HFF-Myc (cell line): ENCODE measurements at places on chromosomes 7 and 10.

DNA sequence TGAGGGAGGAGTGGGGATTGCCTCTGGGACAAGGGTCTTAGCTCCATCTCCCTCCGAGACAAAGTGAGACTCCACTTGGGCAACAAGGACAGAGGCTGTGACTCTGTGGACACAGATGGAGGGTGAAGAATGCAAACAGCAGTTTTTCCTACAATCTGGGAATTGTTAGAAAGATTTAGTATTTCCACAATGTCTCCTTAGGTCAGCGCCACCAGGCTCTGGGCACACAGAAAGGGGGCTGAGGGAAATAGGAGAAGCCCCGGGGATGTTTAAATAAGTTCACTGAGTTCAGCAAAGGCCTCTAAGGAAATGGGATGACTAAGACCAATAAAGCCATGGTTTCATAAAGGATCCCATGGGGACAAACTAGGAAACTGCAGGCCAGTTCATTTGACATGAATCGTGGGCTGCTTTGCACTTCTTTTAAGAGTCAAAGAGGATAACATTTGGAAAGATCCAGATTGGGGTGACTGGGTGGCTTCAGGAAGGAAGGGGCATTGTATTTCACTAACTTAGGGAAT is 219.8 kb upstream of the GLI3 start:
- no peak for DNase-seq

GRCh38 chr7:114081606-114082425 is 163.0 kb upstream of the PPP1R3A start:
- peak; percentile 29 for DNase-seq

GRCh38 chr10:112434988-112435619 is 11.6 kb downstream of the ZDHHC6 start:
- peak; percentile 9 for DNase-seq

GRCh38 chr10:97781618-97782331 is 10.0 kb upstream of the SFRP5 start:
- no peak for DNase-seq

DNA sequence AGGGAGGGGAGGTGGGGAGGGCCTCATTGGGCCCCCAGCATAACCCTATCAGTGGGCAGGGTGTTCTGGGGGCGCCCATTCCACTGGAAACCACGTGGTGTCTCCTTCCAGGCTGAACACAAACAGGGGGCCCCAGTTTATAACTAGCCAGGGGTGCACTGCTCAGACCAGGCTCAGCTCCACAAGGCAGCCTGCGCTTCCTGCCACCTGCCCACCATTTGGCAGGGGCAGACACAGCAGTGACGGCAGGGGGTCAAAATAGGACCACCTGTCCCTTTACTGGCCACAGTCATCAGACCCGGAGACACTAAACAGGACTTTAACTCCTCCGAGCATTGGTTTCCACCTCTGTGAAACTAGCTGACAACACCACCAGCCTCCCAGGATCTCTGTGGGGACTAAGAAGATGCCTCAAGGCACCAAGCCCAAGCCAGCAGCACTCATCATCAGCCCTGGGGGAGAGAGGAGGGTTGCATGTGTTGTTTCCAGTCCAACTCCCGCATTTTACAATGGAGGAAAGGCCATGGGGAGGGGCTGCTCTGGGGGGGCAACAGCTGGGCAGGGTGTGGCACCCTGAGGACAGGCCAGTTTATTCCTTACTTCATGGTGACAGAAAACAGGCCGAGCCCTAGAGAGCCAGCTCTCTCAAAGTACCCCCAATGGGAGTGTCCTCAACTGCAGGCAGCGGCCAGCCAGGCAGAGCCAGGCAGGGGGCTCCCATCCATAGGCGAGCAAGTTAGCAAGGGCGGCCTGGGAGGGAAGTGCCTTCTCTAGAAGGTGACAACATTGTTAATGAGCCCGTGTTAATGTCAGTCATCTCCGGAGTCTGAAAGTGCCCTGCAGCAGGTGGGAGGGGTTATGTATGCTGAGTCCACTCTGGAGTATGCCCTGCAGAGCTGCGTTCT is 127.6 kb downstream of the TNS3 start:
- no peak for DNase-seq

DNA sequence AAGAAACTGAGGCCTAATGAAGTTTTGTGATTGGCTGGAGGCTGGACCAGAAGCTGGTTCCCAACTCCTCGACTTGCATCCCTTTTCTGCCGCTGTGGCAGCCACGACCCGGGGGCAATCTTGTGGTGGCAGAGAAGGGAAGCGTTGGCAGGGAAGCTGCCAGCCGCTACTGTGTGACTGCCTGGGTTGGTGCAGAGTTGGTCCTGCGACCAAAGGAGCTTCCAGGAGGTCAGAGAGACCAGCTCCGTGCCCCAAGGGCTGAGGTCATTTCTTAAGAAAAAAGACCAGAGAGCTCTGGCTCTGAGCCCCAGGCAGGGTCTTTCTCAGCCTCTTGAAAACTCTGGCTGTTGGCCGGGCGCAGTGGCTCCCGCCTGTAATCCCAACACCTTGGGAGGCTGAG is 47.2 kb downstream of the PRF1 start:
- no peak for DNase-seq

- no peak for DNase-seq
Measured at GRCh38 chr7:157654350-157654749, 317.5 kb downstream of the DNAJB6 start.

DNA sequence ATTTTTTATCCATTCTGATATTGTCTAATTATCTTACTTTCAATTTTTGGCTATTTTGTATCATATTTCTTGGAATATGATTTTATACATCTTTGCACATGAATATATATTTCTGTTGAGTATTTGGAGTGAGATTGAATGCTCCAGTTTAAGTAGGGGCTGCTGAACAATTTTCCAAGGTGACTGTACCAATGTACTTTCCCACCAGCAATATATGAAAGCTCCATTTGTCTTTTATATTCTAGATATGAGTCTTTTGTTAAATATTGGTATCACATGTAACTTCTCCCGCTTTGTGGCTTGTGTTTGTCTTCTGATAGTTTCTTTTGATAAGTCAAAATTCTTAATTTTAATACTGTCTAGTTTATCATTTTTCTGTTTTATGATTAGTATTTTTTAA is 144.6 kb upstream of the MDFIC start:
- no peak for DNase-seq

DNA sequence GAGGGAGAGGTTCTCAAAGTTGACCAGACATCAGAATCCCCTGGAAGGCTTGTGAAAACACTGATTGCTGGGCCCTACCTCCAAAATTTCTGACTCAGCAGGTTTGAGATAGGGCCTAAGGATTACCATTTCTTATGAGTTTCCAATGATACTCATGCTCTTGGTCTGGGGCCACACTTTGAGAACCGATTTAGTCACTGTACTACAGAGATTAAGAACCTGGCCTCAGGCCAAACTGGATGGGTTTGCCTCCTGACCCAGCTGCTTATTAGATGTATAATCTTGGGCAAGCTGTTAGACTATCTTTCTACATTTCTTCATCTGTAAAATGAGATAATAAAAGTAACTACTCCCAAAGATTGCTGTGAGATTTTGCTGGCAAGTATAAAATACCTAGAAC is 77.1 kb upstream of the SCIN start:
- no peak for DNase-seq

DNA sequence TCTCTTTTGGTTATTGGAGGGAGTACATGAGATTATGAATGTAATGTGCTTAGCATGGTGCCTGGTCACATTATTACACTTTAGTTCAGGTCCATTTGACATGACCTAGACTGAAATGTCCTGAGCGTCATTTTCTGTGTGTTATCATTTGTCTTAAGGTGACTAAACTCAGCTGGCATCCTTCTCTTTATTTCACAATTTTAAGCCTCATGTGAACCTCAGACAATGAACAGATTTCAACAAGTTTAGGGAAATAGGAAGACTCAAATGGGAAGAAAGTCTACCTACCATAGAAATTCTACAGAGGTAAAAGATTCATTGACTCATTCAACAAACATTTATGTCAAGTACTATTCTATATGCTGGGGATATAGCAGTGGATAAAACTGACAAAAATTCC is 70.2 kb upstream of the EXOC6 start:
- no peak for DNase-seq

- DNase-seq = no peak
Measured at GRCh38 chr10:58576751-58577436, 64.2 kb downstream of the BICC1 start.

DNA sequence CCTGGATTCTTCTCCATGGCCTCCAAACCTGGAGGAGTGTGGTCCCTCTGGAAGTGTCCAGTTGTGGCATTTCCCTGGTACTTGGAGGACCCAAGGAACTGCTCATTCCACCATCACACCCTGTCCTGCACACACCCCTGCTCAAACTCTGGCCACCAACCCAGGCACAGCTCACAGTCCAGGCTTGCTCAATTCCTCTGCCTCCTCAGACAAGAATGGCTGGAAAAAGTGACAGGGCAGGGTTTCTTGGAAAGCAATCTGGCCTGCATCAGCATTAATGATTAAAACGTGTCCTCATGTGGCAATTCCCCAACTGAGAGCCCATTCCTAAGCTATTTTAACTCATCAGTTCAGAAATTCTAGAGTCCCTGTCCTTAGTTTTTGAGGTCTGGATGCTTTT is 17.2 kb upstream of the TPST1 start:
- no peak for DNase-seq

DNA sequence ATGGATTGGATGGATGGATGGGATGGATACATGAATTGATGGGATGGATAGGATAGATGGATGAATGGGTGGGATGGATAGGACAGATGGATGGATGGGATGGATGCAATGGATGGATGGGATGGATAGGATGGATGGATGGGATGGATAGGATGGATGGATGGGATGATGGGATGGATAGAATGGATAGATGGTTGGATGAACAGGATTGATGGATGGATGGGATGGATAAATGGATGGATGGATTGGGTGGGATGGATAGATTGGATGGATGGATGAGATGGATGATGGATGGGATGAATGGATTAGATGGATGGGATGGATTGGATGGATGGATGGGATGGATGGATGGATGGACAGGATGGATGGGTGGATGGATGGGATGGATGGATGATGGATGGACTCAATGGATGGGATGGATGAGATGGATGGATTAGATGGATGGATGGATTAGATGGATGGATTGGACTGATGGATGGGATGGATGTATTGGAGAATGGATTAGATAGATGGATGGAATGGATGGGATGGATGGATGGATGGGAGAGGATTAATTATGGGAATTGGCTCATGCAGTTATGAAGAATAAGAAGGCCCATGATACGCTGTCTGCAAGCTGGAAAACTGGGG is 136.4 kb downstream of the ADAM12 start:
- no peak for DNase-seq

DNA sequence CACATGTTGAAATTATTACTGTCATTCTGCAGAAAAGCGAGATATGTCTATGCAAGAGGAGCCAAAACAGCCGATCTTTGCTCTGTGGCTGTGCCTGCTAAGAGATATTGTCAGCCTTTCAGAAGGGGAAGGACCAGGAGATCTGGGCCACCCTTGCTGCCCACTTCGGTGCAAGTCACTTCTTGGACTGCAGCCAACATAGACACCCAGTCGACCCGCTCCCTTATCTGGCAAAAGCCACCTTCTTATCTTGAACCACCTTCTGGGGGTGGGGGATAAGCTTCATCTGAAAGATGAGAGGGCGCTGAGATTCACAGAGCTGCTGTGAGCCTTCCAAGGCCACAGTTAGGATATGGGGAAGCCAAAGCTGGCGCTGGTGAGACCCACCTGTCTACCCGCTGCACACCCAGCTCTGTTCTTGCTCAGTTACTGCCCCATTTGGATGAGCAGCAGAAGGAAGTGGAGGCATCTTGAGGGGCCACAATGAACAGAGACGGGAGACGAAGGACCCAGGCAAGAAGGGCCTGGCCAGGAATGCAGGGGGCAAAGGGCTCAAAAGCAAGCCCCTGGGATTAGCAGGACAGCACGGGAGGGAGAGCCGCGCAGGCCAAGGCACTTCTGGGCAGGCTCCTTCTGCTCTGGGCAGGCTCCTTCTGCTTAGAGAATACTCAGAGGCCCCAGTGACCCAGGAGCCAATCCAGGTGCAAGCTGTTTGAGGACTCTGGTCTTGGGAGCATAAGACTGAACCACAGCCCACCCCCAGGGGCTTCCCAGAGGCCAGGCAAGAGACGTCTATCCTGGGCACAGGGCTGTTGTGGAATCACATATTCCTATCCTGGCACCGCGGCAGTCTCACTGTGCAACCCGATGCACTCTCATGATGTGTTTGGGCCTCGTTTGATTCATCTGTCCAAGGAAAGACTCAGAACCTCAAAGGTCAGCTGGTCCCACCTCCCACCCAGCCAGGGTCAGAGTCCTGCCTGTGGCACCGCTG is 38.4 kb upstream of the NPFFR1 start:
- no peak for DNase-seq
